Activated gamma-delta T cell treated with Interleukin-2 at 50 U/mL for 16 hours (primary cell): ENCODE measurements at places on chromosomes 11 and 22.

- DNase-seq: no peak
Observed at GRCh38 chr11:86181379-86181778, 63.2 kb upstream of the EED start.

- DNase-seq: no peak
Observed at GRCh38 chr11:128893578-128894285, 2.6 kb downstream of the KCNJ5 start.

- DNase-seq: no peak
Observed at GRCh38 chr11:113876798-113877669, 1.7 kb upstream of the USP28 start.

- DNase-seq: no peak
Observed at GRCh38 chr11:102276783-102277182, 40.5 kb upstream of the BIRC3 start.

DNA sequence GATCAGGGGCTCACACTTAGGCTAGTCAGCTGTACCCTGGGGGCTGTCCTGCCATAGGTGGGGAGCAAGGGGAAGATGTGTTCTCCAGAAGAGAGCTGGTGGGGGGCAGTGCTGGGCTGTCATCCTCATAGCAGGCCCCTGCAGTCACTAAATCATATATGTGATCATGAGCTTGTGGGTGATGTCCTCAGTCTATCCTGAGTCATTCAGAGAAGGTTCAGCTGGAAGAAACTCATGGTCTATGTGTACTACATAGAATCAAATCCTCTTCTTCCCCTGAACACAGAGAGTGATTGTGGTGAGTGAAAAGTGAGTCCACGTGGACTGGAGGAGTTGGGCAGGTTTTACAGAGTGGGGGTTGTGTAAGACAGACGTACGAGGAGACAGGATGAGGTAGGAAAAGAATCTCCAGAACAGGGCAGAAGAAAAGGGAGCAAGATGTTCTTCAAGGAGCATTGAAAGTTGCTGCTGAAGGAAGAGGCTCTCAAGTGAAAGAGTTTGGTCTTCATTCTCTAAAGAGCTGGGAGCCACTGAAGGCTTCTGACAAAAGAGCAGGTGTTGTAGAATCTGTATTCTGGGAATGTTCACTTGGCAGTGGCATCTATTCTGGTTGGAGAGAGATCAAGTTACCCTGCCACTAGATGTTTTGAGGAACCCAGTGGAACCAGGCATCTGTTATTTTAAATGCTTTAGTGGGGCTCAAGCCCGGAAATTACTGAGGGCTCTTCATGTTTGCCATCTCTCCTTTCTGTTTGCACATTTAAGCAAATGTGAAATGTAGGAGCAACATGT, 68.9 kb downstream of the C22orf31 start:
- DNase-seq: no peak
